ENCODE measurements at places on chromosomes 7 and 10.

DNA sequence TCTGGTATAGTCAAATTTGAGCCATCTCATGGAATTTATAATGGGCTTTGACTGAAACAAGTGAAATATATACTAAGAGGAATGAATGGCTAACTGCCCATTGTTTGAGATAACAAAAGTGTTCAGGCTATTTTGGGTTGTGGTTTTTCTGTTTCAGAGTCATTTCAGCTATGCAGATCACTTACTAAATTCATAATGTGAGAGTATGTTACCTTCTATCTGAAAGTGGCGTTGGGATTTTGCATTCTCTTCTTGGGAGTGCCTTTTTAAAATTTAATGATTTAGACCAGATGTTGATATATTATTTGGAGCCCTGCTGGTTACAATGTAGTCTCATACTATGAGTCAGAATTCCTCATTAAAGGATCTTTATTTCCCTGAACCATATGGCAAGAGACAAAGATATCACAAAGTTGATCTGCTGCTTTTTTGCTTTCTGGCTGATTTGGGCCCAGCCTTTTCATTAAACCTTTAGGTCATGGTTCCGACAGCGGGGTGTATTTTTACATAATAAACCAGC is 10.4 kb downstream of the VCL start:
- peak; percentile 60 for DNase-seq

- DNase-seq = no peak
Measured at GRCh38 chr7:128882134-128882533, 19.5 kb downstream of the ATP6V1F start.

GRCh38 chr7:22179442-22179879 is 177.5 kb downstream of the RAPGEF5 start:
- no peak for DNase-seq

GRCh38 chr7:135269921-135270320 is 36.3 kb downstream of the STRA8 start:
- DNase-seq = no peak

- no peak for DNase-seq
Measured at GRCh38 chr7:95342642-95343307, 18.4 kb upstream of the PON1 start.

DNA sequence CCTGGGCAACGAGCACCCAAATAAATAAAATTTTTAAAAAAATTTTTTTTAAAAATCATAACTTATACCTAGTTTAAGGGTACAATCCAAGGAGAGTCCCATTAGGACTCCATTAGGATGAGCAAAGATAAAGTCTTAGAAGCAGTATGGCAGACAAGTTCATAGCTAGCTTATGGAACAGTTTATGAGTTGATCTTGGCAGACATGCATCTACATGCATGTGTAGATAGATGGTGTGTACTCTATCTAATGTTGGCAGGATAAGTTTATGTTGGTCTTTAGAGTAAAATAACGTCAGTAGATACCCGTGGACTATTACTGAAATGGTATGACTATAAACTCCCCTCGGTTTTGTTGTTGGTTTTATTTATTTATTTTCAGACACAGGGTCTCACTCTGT is 40.2 kb downstream of the NSUN6 start:
- no peak for DNase-seq

DNA sequence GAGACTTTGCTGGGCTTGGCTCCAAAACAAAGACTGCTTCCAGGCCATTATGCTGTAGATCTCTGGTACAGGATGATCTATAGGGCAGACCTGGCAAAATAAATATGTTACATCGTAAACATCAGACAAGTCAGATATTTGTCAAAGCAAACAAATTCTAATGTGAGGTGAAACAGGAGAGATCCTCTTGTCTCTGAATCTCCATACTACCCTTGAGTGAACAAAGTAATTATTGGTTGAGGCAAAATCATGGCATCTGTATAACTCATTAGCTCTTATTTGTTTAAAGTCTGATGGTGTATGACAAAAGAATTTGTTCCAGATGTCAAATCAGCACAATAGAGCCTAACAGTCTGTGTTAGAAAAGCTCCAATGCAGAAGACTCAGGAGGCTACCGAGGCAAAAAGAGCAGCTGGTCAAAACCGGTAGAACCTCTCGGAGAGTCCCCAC is 1291.5 kb downstream of the TYW1 start:
- DNase-seq = no peak

DNA sequence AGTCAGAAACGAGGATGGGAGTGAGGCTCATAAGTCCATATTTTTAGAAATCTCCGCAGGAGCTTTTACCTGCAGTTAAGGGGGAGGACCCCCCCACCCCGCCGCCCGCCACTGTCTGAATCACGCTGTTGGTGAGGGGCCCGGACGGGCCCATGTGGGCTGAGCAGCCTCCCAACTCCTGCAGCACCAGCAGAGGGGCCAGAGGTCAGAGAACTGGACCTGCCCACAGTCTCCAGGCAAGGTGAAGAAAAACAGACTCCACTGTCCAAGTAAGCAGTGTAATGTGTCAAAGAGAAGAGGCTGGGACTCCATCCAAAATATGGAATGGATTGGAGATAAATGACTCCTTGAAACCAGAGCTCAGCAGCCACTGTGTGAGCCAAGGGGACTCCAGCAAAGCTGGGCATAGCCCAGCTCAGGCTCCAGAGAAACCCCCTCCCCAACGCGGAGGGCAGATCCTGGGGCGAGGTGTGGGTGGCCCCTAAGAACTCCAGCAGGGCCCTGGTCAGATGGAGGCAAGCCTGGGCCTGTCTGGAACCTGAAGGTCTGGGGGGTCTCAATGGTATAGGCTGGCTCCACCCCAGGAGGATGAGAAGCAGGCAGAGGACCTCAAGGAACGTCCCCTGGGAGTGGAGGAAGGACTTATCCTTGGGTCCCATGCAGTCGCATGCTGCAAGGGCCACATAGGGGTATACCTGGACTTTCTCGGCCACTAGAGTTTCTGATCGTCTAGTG is 128.5 kb upstream of the TNS3 start:
- DNase-seq = no peak

GRCh38 chr10:125029584-125030242 is 87.8 kb downstream of the ZRANB1 start:
- no peak for DNase-seq

GRCh38 chr10:77291596-77292505 is 345.8 kb downstream of the KCNMA1 start:
- no peak for DNase-seq

DNA sequence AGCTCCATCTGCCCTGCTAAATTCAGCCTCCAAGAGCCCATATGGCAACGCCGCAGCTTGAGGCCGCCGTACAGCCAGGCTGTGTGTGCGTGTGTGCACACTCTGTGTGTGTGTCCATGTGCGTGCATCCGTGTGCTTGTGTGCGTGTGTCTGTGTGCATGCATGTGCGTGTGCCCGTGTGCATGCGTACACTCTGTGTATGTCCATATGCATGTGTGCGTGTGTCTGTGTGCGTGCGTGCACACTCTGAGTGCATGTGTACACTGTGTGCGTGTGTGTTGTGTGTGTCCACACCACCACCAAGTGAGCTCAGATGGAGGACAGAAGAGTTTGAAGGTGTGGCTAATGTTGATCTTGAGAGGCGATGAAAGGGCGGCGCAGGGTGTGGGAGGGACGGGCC is 30.0 kb downstream of the SMKR1 start:
- no peak for DNase-seq

- no peak for DNase-seq
Measured at GRCh38 chr10:94997741-94998174, 59.3 kb downstream of the CYP2C9 start.

DNA sequence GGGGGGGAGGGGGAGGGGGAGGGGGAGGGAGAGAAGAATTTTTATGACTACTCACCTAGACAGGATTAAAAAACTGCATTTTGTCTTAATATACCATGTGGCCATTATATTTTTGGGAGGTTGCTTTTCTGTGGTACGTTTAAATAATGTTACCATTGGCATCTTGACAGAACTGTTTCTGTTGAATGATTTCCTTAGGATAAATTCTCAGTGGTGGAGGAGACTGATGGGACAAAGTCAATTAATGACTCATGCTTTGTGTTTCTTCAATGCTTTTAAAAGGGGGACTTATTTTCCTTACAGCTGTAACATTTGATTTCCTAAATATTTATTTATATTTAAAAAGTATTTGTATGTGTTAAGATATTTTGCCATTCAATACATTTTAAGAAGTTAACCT is 13.7 kb downstream of the AGR2 start:
- no peak for DNase-seq

- no peak for DNase-seq
Measured at GRCh38 chr10:101716891-101717659, 22.1 kb upstream of the FBXW4 start.

GRCh38 chr10:93947055-93947454 is 46.7 kb upstream of the PLCE1 start:
- DNase-seq = no peak

DNA sequence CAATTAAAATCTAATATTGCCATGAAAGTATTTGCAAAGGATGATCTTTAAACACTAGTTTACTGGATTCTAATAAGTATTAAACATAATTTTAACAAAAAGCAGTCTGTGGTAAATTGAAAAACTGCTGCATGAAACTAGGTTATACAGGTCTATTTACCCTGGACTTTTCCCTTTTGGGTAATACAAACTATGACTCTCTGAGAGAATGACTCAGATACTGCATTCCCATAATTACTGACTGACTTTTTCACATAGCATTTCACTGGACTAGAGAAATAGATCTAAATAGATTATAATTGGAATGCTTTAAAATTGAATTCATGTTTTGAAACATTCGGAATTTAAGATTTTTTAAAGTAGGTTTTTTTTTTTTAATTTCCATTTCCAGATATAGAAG is 395.7 kb downstream of the THSD7A start:
- no peak for DNase-seq

- peak; percentile 88 for DNase-seq
Measured at GRCh38 chr10:86712317-86712707, 44.0 kb downstream of the LDB3 start.

DNA sequence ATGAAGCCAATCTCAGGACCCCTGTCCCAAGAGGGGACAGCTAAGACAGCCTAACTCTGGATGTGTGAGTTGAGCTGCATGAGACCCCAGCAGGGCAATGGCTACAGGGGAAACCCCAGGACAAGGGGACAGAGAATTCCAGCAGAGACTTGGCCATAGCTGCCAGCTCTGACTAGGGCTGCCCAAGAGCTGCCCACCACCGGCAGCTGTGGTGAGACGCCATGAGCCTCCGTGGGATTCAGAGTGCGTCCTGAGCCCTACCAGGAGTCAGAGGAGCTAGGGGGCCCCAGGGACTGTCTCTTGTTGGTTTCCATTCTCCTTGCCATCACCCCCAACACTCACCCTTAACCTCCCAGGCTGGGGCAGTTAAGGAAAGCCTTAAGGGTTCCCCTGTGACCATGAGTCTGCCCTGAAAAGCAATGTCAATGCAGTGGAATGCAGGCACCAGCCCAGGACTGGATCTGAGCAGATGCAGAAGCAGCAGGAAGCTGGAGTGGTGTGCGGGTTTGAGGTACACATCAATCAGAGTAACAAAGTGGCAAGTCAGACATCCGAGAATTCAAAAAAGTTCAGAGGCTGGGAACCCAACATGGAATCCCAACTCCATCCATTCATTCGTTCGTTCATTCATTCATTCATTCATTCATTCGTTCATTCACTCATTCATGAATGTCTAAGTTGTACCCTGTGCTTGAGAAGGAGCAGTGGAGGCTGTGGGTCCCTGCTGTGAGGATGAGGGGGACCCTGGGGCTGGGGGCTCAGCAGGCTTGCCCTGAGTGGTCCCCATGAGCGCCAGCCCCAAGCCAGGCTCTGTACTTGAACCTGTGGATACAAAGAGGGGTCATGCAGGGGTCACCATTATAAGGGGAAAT is 52.9 kb downstream of the C10orf120 start:
- no peak for DNase-seq

Measured in GM13977 (cell line).